ENCODE measurements at places on chromosomes 1 and 21.

GRCh38 chr1:212578041-212578440, 30.5 kb upstream of the ATF3 start:
- no peak for DNase-seq

GRCh38 chr1:222892137-222892769, 77.4 kb downstream of the DISP1 start:
- no peak for DNase-seq

GRCh38 chr1:36924282-36924811, 110.0 kb downstream of the GRIK3 start:
- no peak for DNase-seq

DNA sequence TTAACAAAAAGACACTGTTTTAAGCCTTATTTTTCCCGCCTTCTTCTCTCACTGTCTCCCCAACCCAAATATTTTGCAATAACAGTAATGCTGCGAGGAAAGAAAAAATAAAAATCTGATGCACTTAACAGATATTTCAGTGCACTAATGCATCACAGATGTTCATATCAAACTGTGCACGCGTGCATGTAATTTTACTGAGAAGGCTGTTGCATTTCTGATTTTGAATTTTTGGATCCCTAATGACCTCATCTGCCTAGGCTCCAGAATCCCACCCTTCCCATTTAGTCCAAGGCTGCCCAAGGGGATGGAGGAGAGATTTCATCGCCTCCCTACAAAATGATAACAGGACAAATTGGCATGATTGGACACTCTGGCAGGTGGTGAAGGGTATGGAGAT, 5.5 kb downstream of the TRABD2B start:
- DNase-seq = no peak

DNA sequence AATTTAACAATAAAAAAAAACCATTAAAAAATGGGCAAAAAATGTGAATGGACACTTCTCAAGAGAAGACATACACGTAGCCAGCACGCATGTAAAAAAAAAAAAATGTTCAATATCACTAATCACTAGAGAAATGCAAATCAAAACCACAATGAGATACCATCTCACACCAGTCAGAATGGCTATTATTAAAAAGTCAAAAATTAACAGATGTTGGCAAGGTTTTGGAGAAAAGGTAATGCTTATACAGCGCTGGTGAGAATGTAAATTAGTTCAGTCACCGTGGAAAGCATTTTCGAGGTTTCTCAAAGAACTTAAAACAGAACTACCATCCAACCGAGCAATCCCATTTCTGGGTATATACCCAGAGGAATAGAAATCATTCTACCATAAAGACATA, 1091.5 kb upstream of the B3GALT2 start:
- no peak for DNase-seq

DNA sequence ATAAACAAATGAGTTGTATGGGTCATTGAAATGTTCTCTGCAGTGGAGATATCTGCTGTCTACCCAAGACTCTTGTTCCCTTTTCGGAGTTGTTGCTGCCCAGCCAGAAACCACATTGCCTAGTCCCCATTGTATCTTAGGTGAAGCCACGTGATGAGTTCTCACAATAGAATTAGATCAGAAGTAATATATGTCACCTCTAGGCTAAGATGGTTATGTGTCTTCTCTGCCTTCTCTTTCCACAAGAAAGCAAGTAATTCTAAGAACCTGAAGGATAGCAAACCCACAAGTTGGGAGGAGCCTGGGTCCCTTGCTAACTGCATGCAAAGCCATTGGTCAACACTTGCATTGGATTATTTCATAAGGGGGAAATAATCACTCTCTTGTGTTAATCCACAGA, 76.6 kb downstream of the ADCY10 start:
- DNase-seq = no peak

GRCh38 chr1:5725855-5726585, 266.2 kb downstream of the NPHP4 start:
- DNase-seq = no peak

- no peak for DNase-seq
Measured at GRCh38 chr1:203992440-203992839, 80.5 kb upstream of the SOX13 start.

- DNase-seq = no peak
Measured at GRCh38 chr1:201020721-201021629, 2.5 kb downstream of the KIF21B start.

DNA sequence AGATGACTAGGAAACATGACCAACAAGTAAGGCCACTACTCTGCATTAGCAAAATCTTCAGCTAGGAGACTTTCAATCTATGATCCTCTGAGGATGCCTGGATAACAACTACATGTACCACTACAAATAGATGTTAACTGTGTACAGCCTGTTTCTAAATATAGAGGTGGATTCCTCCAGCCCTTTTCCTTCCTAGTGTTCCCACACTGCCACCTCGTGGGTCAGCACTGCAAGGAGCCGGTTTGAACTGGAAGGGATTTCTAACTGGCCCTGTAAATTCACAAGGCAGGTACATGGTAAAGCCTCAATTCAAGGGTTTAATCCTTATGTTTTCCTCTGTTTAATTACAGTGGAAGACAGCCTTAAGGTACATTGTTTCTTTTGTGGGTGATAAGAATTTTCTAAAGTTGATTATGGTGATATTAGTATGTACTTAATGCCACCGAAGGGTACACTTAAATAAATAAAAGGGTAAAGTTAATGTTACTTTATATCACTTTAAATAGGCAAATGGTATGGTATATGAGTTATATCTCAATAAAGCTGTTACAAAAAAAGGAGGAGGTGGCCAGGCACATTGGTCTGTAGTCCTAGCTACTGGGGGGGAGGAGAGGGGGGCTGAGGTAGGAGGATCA, 14.4 kb downstream of the SMYD3 start:
- DNase-seq = no peak

Data from activated T-helper 9 cell treated with anti-CD3 and anti-CD28 coated beads, Interleukin-2, amount 50 U/mL, for 16 hours (primary cell).